ENCODE measurements at places on chromosomes 3 and 15.

GRCh38 chr3:194296454-194297263, 54.5 kb downstream of the CPN2 start:
- DNase-seq: peak; percentile 50

- peak; percentile 8 for DNase-seq
Measured at GRCh38 chr15:74173380-74174218, at the start of gene ISLR. ISLR (plus strand) TSS chr15:74173710; CDS start chr15:74174859, 1,149 bp downstream.

DNA sequence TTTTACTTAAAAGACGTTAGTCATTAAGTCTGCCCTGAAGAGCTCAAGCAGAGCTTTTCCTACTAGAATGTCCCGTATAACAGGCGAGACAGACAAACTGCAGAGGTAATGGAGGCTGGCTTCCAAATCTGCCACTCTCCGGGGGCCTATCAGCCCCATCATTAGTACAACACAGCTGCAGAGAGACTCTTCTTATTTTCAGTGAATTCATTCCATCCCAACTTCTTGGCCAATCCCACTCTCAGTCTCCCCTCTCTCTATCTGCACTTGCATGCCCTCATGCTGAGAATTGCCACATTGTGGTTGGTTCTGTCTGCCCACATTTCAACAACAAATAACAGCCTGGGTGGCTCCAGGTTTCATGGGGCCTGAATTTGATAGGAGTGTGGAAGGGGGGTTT, 412.7 kb downstream of the ERC2 start:
- DNase-seq: no peak

DNA sequence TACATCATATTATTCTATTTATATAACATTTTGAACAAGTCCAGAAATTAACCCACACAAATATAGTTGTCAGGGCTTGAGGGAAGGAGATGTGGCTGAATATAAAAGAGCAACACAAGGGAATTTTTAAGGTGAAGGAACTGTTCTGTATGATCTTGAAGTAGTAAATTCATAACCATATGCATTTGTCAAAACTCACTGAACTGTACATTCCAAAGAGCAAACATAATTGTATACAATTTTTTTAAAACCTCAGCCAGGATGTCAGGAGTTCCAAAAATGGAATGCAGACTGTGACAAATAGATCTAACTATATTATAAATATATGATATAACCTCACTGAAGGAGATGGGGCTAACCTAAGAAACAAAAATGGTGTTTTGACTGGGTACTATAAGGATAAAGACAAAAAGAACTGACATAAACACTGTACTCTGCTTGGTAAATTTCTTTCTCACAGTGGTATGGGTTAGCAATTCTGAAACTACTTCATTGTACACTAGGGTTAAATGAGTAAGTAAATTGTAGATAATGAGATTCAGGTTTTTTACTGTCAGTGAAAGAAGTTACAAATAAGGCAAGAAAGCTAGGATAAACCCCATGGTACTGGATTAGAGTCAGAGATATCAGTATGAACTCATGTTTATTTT, 14.4 kb downstream of the GOLGB1 start:
- peak; percentile 54 for DNase-seq

GRCh38 chr3:41175365-41175764, 23.9 kb upstream of the CTNNB1 start:
- no peak for DNase-seq

DNA sequence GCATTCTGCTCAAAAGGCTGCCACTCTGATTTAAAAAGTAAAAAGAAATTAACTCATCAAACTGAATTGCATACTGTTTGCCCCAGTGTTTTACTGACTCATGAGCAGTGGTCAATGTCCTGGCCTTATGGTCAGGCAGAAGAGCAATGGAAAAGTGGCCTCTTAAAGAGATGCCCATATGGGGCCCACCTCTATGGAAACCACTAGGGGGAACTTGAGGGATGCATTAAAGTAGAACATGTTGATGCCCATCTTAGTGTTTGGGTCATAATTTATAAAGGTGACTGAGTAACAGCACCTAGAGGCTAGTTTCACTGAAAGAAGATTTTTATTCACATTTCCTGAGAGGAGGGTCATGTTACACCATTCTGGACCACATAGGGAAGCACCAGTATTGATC, 66.5 kb upstream of the RNU6-1 start:
- DNase-seq: peak; percentile 15

GRCh38 chr3:196741249-196741889, 1.7 kb downstream of the PAK2 start:
- DNase-seq: no peak

- DNase-seq: peak; percentile 26
Measured at GRCh38 chr3:69309814-69310213, 76.1 kb downstream of the FRMD4B start.

DNA sequence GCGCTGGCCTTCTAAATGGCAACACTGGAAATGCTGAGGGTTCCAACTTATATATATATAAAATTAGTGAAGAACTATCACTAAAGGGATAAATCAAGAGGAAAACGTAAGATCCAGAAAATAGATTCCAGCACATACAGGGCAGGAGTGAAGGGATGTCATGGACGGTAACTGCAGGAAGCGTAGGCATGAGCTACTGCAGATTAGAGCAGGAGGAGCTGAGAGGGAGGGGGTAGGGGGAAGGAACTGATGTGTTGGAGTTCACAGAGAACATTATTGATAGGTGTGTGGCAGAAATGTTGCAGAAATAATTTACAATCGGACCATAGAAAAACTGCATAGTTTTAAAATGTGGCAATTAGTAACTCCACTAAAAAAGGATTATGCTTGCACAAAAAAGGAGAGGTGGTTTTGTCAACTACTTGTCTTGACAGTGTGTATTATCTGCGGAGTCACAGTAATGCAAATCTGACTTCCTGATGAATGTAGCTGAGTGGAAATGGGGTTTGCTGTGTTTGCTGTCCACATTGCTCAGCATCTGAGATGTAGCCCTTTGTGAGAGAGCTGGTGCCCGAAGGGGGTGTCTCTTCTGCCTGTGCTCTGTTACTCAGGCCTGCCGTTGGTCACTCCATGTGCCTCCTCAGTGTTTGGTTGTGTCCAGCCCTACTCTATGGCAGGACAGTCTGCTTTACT, 61.2 kb downstream of the PAK2 start:
- no peak for DNase-seq

DNA sequence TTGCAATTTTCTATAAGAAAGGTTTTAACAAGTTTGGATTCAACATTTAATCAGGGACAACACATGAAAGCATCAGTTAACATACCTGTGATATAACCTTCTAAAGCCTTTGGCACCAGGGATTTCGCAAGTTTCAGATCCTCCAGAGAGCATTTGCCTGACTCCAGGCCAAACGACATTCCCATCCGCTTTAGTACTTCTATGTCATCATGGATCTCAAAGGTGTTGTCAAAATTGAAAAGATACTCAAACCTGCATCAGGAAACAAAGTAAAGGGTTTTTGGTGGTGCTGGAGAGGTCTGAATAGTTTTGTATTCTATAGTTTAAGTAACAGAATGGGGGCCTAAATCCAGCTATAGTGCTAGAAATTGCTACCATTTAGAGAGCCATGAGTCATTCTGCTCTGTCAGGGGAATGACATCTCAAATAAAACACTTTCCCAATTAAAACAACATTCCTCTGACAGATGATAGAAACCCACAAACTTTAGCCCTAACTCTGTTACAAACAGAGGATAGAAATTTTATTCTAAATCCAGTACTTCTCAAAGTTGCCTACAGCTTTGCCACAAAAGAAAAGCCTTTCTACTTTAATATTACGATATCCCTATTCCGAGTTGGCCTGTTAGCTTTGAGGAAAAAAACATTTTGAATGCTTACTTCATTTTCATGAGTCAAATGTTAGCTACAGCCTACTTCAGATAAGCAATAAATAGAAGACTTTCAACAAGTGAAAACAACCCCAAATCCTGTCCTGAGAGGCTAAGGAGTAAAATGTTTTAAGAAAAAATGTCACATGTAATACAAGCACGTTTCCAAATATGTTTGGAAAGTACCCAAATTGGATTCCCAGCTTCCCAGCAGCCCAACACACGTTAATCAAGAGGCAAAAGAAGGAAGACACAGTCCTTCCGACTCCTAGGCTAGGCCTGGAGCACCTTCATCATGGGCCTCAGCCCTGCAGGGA, 83.4 kb downstream of the ATP1B3 start:
- DNase-seq: peak; percentile 78

- no peak for DNase-seq
Measured at GRCh38 chr3:98746882-98747281, 16.3 kb upstream of the ST3GAL6 start.

- no peak for DNase-seq
Measured at GRCh38 chr3:61233746-61234145, 17.5 kb downstream of the FHIT start.

GRCh38 chr3:173993299-173993698, 595.8 kb downstream of the NLGN1 start:
- DNase-seq: peak; percentile 58

GRCh38 chr3:101976473-101976872, 127.2 kb downstream of the NFKBIZ start:
- no peak for DNase-seq

- DNase-seq: no peak
Measured at GRCh38 chr3:105877336-105877910, 8.6 kb upstream of the CBLB start.

- no peak for DNase-seq
Measured at GRCh38 chr3:42692667-42693529, 7.6 kb downstream of the KLHL40 start.

DNA sequence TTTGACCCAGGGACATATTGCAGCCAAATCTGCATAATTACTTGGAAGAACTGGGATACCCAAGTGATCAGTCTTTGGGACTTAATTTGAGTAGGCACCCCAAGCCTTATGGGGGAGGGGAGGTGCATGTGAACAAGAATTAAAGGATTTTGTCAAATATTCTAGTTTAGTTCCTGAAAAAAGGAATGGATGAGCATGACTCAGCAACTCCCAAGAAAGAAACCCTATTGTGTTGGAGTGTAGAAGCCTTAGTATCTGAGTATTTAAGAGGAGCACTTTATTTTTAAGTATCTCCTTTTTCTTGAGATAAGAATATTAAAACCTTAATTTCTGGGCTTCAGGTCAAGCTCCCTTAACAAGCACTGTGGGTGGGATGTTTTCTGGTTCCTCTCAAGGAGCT, 222.4 kb downstream of the CD47 start:
- no peak for DNase-seq

GRCh38 chr3:4078903-4079302, 224.3 kb upstream of the SETMAR start:
- no peak for DNase-seq

- DNase-seq: no peak
Measured at GRCh38 chr3:160099834-160100233, 111.2 kb downstream of the IL12A start.

GRCh38 chr15:57333487-57333886, 42.8 kb upstream of the CGNL1 start:
- DNase-seq: peak; percentile 30

DNA sequence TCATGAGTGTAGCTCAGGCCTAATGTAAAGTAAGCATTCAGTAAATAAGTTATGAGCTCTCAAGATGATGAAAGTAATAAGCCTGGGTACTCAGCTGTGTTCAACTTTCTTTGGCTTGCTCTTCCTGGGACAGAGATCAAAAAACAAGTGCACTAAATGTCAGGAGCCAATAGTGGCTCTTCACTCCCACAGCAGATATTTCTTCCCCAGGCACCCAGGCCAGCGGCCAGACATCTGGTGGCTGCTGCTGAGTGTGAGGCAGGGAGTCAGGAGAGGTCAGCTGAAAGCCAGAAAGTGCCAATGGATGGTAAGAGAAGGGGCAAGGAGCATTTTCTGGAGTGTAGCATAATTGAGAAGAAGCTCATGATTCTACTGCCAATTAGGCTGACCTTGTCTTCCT, 18.2 kb upstream of the ITGA11 start:
- no peak for DNase-seq

DNA sequence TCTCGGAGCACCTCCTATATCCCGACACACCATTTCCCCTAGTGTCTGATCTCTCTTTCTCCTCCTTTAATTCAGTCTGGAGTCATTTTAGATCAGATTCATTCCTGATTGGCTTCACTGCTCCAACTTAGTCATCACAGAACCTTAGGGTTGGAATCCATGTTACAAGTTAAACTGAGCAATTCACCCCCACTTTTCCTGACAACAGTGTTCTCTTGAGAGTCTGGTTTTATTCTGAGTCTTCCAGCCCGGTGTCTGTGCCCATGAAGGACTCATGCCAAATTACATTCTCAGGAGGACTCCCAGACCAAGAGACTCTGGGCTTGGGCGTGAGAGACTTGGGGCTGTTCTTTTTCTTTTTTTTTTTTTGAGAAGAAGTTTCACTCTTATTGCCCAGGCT, 57.5 kb downstream of the LPP start:
- DNase-seq: peak; percentile 31

DNA sequence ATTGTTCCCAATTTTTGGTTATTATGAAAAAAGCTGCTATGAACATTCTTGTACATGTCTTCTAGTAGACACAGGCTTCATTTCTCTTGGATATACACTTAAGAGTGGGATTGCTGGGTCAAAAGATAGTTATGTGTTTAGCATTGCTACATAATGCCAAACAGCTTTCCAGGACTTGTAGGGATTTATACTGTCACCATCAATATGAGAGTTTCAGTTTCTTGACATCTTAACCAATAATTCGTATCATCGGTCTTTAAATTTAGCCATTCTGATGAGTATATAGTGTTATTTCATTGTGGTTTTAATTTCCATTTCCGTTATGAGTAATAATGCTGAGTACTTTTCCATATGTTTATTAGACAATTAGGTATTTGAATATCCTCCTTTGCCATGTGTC, 190.3 kb upstream of the PFN2 start:
- DNase-seq: no peak

DNA sequence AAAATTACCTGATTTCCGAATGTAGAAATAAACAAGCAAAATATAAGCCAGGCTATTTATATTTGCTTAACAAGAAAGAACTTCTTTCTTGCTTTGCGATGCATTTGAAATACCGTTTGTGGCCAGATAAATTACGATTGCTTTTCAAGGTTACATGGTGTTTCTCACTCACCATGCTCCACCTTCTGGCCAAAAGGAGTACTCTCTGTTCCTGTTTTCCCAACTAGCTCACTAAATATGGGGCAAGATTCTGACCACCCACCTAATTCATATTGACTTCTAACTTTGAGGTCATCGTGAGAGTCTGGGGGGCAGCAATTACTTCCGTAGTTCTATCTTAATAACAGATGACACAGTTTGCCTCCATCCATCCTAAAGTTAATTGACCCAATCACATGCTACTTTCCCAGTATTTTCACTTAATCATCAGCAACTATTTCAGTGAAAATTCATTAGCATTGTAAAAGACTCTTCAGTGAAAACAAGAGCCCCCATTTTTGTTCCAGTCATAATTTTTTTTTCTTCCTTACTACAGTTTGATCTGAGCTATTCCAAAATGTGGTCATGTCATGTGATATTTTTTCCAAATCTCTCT, 25.9 kb downstream of the ACP3 start:
- peak; percentile 66 for DNase-seq
